ENCODE measurements at places on chromosomes 4 and X.

GRCh38 chrX:40434947-40435346 is 145.8 kb upstream of the ATP6AP2 start:
- peak; percentile 54 for DNase-seq

GRCh38 chr4:122591196-122591595 is 29.7 kb downstream of the IL21 start:
- DNase-seq = no peak

GRCh38 chr4:81682492-81682891 is 210.8 kb upstream of the RASGEF1B start:
- no peak for DNase-seq

GRCh38 chrX:47574547-47575301 is 7.5 kb upstream of the TIMP1 start:
- peak; percentile 29 for DNase-seq

DNA sequence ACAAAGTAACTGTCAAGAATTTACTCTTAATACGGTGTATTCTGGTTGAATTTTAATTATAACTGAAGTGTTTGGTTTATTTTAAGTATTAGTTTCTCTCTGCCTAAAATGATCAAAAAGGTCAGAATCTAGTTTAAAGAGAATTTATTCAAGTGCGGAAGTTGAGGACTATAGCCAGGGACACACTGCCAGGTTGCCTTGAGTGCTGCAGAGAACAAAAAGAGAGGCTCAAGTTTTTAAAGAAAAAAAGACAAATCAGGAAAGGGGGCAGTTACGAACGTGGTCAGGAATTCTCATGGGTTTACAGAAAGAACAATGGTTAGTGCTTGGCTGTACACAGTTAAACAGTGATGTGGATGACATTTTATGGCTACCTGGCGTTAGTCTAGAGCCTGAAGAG is 81.3 kb downstream of the SNX25 start:
- no peak for DNase-seq

- DNase-seq = no peak
These were observed 84.0 kb downstream of the PHKA2 start for GRCh38 chrX:18899796-18900380.

GRCh38 chr4:70399319-70399718 is 1.6 kb downstream of the OPRPN start:
- no peak for DNase-seq

- DNase-seq = no peak
These were observed 305.1 kb downstream of the LDB2 start for GRCh38 chr4:16593386-16593785.

All from right hindlimb (tissue), 1 donor.